ENCODE measurements at places on chromosomes 2 and 18.
A peak's percentile ranks its signal among the peaks of the same experiment; 100 is the strongest.

GRCh38 chr2:86038291-86039081, 67.2 kb downstream of the POLR1A start:
- no peak for DNase-seq

DNA sequence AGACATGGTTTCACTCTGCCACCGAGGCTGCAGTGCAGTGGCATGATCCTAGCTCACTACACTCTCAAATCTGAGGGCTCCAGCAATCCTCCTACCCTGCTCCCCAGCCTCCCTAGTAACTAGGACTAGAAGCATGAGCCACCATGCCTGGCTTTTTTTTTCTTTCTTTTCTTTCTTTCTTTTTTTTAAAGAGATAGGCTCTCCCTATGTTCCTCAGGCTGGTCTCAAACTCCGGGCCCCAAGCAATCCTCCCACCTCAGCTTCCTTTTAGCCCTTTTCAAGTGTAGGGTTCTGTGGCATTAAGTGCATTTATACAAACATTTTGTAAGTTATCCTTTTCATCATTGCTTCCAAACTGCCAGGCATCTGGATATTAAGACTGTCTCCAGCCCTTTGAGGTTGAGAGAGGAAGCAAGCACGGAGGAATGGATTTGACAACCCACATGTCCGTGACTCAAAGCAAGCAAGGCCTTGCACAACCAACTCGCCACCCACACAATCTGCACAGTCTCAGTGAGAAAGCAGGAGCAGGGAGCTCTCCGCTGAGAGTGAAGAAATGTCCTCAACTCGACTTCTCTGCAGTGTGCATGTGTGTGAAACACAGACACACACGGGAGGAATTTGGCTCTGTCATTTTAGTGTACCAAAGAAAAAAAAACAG, 65.6 kb downstream of the ATP8B1 start:
- DNase-seq, result no peak

DNA sequence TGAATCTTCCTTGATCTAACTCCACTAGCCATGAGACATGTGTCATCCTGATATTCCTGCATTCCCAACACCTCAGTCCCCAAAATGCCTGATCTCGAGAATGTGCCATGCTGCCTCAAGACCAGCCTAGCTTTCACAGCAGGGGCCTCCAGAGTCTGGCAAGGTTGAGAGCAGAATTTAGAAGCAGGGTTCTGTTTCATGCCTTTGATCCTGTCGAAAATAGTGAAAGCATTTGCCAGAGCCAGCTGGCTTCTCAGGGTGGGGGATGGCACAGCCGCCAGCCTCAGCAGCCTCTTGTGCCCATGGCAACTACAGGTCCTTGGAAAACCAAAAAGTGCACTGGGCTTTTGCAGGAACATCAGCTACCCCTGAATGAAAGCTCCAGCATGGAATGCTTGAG, 143.5 kb downstream of the RTN4 start:
- no peak for DNase-seq

DNA sequence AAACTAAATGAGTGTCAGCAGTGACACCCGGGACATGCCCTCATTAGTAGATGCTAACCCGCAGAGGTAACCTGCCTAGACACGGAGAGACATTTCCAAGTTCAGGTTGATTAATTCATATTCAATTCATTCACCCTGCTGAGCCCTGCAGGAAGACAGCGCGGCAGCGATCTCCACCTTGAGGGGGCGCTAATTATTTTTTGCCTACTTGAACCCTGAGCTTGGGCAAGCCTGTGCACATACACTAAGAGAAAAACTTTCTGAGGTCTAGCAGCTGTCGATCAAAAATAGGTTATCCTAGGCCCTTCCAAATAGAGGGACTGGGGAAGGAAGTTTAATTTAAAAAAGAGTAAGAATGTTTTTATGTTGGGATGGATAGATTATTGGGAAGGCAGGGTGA, 1.3 kb upstream of the LYPD6 start:
- peak; percentile 51 for DNase-seq

DNA sequence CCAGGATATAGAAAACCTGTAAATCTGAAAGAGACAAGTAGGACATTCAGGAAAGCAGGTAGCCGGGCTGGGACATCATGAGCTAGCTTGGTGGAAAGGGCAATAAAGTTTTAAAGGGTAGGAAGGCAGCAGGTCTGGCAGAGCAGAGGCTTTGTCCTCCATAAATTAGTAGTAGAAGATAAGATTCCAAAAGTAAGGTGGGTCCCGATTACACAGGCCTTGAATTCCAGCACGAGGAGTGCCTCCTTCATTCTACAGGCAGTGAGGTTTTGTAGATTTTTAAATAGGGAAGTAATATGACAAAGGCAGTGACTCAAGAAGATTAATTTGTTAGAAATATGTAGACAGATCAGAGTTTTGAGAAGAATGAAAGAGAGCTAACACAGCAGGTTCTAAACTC, 160.7 kb downstream of the DTNB start:
- no peak for DNase-seq

GRCh38 chr2:223078482-223078881, 26.5 kb downstream of the KCNE4 start:
- no peak for DNase-seq

- no peak for DNase-seq
Observed at GRCh38 chr2:152481881-152482583, 147.1 kb downstream of the FMNL2 start.

DNA sequence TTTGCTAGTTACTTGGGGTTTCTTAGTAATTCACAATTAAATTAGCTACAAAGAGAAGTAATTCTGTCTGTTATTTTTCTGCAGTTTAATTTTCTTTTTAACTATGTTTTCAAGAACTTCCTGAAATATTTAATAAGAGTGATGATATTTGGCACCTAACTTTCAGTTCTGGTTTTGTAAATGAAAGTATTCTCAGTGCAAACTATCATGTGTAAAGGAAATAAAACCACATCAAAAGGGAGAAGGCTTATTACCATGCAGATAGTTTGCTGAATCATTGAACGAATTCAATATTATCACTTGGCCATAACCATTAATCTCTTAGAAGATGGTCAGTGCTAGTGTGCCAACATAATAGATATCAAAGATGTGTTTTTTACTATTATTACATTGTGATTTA, 29.2 kb downstream of the DYTN start:
- DNase-seq, result no peak

GRCh38 chr2:230827774-230828271, 36.9 kb upstream of the ITM2C start:
- no peak for DNase-seq

- DNase-seq, result no peak
Observed at GRCh38 chr2:43612944-43613343, 17.1 kb upstream of the THADA start.

GRCh38 chr2:7868836-7869235, 813.0 kb upstream of the ID2 start:
- DNase-seq, result no peak
